ENCODE measurements at places on chromosomes 1 and 21.
A peak's percentile ranks its signal among the peaks of the same experiment; 100 is the strongest.

GRCh38 chr1:180258935-180259334 lies 28.9 kb downstream of the LHX4 start:
- DNase-seq: no peak

- no peak for DNase-seq
These were observed 27.1 kb upstream of the LEPR start for GRCh38 chr1:65393347-65393746.

DNA sequence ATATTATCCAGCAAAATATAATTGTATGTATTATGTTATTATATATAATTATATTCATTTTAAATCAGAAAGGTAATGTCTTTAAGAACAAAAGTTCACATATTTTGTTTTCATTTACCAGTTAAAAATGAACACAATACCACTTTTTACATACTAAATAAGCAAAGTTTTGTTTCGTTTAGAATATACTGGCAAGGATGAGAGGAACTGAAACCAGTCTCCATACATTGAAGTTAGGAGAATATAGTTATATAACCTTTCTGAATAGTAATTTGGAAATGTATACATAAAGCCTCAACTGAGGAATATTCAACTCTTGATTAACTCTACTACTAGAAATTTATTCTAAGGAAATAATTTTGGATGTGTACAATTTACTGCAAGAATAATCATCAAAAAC lies 110.5 kb downstream of the ZNF644 start:
- no peak for DNase-seq

DNA sequence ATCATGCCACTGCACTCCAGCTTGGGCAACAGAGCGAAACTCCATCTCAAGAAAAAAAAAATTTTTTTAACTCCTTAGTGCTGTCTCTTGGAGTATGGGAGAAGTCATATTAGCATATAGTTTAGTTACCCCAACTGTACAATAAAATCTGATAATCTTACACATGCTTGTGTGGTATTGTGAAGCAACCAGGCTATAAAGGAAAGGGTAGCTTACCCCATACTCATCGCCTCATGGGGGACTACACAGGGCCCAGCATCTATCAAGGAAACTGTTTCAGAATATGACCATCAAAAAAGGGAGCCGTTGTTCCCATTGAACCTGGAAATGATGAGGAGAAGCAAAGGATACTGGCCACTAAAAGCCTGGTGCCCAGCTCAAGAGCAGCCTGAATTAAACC lies 3.0 kb upstream of the TRAF3IP3 start:
- DNase-seq: no peak

DNA sequence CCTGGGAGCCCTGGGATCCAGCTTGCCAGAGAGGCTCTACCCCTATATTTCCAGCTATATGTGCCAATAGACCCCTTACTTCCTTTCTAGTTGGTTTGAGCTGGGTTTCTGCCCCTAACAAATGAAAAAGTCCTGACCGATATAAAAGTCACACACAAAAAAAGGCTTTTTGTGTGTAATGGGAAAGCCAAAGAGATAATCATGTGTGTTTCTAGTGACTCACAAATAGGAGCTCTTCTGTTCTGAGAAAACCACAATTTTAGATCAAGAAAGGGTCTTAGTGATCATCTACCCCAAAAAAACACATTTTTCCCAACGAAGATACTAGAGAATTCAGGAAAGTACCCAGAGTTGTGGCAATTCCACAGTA lies 23.0 kb upstream of the PLEKHA6 start:
- no peak for DNase-seq

GRCh38 chr1:169572187-169572586 lies 14.1 kb downstream of the F5 start:
- DNase-seq: no peak

DNA sequence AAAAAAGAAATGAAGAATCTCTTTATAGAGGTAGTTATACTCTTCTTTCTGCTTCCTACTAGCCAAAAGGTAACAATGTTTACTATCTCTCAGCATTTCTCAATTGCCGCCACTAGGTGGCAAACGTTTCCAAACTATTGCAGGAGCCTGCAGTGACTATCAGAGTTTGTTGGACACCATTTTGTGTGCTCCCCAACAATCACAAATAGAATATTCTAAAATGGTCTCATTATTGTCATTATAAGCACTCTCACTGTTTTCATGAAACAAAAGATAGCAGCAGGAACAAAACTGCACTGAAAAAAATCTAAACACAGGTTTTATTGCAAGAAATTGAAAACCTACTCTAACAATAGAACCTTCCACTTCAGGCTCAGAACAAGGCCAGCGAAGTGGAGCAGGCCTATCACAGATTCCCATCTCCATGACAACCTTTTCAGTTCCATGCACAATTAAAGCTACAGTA lies 83.9 kb upstream of the PLPPR4 start:
- DNase-seq: peak; percentile 81

DNA sequence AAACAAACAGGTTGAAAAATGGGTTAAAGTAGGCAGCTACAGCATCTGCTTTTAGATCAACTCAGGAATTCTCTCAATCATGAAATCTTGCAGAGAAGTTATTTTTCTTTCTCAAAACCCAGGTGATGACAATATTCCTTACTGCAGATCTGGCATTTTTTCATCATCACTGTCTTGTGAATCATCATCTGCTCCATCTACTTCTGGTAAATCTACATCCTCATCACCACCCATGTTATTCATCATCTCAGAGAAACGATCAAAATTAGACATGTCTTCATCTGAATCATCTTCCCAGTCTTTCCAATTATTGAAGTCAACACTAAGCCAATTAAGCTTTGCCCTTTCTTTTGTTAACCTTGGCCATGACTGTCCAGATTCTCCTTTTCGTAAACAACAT lies 21.8 kb downstream of the GBP2 start:
- no peak for DNase-seq

DNA sequence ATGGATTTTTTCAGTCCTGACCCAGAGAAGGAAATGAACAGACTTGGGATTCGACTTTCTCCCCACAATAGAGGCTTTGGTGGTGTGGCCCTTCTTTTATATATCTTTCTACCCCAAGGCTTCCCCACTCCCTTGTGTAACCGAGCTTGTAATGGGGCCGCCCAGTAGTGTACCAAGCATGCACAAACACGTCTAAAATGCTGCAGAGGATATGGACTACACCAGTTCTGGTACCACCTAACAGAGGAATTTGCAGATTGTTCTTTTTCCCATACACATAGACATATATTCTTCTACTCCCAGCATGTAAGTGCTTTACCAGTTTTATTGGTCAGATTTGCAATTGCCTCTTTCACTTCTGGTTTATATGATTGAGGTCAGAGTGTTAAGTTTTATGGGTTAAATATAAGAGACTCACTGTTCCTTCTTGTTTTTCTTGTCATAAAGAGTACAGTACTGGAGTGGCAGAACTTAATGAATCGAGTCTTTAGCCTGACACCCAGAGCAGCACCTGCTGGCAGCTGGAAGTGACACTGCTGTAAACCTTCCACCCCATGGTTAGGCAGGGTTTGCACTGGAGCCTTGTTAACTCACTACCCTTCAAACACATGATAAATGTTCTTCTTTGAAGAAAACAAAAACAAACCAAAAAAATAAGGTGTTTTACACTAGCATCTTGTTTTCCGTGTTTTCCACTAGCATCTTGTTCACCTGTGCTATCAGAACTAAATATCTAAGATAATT lies 198.6 kb downstream of the PTPRC start:
- DNase-seq: peak; percentile 87

GRCh38 chr1:3745590-3746381 lies 6.5 kb upstream of the CCDC27 start:
- DNase-seq: no peak

- no peak for DNase-seq
These were observed 38.7 kb downstream of the ELF3 start for GRCh38 chr1:202049129-202049528.

GRCh38 chr1:33349081-33349759 lies 28.3 kb upstream of the A3GALT2 start:
- peak; percentile 89 for DNase-seq

DNA sequence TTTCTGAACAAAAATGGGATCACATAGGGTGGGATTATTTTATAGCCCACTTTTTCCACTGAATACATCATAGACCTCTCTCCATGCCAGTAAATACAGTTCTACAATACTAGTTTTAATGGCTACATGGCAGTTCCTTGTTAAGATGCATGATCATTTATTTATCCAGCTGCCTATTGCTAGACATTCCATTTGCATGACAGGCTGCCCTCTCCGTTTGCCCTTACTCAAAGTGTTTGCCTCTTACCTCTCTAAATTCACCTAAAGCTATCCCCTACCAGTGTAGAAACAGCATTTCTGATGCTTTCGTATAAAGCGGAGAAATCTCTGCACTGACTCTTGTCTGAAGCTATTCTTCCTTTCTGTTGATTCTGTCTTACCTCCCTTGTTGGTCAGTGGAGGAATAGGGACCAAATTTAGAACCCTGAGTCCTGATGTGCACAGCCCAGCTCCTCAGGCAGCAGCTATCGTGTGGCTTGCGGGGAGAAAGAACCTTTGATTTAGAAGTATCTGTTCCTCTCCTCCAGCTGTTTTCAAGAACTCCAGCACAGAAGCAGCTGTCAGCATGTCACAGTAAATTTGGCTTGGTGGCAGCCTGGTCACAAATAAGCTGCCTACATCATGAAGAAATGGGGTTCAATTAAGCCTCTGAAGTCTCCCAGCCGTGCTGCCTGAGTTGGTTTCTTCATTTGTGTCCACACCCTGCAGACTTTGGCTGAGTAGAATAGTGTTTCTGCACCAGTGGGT lies 337.3 kb downstream of the PRDM2 start:
- peak; percentile 71 for DNase-seq

DNA sequence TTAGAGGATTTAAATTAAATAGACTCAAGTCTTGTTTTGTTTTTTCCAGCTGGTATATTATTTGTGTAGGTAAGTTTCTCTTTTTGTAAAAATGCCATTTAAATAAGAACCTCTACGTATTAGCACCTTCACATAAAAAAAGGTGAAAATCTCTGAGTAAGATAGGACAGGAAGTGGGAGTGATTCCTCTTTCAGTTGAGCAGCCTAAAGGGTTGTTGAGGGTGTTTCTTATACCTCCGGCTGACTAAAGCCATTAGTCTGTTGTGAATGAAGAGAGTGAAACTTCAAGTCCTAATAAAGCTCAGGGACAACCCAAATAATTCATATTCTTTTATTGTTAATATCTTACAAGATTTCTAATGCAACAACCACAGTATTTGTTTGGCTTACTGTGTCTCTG lies 188.7 kb downstream of the CHRM3 start:
- no peak for DNase-seq

- no peak for DNase-seq
These were observed 749 bp upstream of the GLUL start for GRCh38 chr1:182392050-182393028.

GRCh38 chr1:21813542-21813941 lies 1.5 kb downstream of the LDLRAD2 start:
- no peak for DNase-seq

DNA sequence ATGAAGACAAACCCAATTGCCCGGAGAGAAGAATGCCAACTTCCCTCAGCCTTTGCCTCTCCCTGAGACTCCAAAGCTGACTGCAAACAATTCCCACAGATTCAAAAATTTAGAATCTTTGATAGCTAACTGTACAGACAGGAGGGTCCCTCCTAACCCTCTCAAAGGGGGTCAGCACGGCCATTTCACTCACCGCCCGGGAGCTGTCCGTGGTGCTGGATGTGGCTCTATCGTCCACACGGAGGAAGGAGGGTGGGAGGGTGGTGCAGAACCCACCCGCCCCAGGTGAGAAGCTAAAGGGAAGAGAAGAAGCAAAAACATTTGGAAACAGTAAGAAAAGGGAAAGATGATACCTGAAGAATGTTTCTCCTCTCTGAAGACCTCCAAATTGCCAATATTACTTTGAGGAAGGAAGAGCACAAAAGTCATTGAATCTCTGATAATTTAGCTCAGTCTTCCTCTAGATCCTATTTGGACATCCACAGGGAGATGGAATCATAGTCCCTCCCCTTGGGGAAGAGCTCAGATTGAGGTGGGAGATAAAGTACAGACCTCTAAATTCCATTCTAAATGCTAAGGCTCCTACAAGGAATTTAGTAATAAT lies 45.6 kb downstream of the RHBG start:
- DNase-seq: peak; percentile 54

GRCh38 chr1:108557296-108557695 lies 2.6 kb upstream of the EEIG2 start:
- no peak for DNase-seq

DNA sequence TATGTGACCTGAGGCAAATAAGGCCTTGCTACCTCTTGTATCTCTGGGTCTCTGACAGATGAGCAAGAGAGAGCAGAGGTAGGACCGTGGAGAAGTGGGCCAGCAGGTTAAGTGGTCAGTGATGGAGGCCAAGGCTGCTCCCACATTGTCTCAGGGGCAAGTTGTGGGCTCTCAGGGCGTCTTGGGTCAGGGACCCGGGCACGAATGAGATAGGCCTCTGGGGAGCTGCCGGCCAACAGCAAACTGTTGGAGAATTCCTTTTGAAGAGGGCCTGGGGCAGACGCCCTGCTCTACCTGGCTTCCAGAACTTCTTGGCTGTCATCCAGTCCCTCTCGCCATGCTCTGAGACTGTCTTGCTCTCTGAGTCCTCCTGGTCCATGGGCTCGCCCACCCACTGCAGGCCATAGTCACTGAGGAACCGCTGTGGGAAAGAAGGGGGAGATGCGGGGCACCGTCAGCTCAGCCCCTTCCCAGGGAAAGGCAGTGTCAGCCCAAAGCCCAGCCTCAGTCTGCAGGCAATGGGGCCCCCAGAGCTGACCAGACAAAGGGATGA lies 12.4 kb downstream of the UBXN11 start:
- DNase-seq: no peak

DNA sequence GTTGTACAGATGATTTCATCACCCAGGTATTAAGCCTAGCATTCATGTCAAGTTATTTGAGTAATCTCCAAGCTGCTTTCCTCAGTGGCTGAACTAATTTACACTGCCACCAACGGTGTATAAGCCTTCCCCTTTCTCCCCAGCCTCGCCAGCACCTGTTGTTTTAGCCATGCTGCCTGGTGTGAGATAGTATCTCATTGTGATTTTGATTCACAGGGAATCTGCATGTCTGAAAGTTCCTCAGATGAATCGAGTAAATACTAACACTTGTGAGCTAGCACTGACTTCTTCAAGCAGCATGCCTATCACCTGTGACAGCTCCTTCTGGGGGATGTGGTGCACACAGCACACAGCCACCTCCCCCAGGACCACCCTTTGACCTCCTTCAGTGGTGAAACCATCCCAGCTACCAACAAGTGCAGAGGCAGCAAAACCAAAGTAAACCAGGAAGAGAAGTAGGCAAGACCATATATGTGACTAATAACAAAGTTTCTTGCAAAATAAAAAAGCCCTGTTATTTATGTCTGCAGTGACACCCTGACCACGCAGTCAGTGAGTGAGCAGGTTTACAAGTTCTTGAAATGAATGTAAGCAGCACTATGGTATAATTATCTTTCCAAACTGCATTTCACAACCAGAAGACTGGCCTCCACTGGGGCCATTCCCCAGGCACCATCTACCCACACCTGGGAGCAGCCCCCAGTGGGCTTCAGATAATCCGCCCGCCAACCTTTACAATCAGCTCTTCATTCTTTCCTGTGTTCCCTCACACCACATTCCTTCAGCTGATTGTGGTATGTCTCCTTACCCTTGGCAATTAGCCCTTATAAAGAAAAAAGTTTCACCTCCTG lies 173.8 kb downstream of the ETS2 start:
- DNase-seq: no peak

All from kidney (tissue), 22 donors.